Activated CD4-positive, alpha-beta memory T cell treated with anti-CD3 and anti-CD28 coated beads, Interleukin-2, amount 10 ng/mL, durations not matched to agents 7 days and 5 days (primary cell): ENCODE measurements at places on chromosomes 4 and X. TPM values are rescaled to one million over a fixed set of nuclear protein-coding genes. Genes with fewer than 3 reads are reported as not detected.

DNA sequence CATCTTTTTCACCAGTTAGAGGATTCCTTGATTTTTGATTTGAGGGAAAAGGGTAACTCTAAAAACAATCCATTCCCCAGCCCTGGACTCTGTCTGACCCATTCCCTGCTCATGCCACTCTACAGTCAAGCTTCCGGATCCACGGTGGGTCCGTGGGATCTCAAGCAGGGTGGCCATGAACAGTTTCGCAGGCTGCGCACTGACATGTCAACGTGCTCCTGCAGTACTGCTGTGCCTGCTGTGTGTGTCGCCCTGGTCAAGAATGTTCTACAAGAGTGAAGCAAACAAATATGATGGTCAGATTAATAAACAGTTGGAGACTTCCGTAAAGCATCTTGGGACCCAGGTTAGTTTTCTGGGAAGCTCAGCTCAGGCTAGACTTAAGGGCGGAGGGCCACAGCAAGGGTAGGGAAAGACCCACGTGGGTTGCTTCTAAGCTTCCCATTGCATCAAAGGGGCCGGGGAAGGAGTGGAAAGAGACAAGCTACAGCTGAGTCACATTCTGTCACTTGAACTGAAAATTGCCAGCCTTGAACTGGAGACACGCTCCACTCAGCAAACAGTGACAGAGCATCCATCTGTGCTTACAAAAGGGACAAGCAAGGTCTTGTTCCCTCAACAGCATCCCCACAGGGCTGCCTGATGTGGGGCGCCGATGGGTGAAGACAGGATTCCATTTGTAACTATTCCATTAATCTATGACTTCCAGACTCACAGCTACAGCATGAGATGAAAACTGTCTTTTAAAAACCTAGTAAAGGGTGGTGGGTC is 81.8 kb downstream of the MTMR1 start:
- no peaks in the 10 kb centered on the region for H3K27me3 ChIP-seq
- H3K27ac ChIP-seq = no peak overlapping the region
- peaks cover 11% of the 10 kb centered on the region for H3K4me1 ChIP-seq

DNA sequence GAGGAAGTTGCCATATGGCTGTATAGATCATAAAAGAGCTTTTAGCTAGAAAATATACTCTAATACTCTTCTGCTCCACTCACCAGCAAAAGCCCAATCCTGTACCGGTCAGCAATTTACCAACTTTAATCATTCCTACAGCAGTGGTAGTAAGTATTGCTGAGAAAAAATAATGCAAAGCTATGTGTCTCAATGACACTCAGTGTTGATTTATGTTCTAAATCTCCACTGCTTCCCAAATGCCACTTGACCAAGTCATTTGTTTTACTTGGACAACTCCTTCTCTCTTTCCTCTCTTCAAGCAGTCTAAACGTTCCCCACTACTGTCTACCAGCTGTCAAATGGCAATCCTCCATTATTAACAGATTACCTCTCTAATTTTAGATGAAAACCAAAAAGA is 201.8 kb upstream of the GK2 start:
- no peaks in the 10 kb centered on the region for H3K4me1 ChIP-seq
- no peak overlapping the region for H3K4me3 ChIP-seq
- H3K27ac ChIP-seq = no peak overlapping the region
- no peak for DNase-seq

GRCh38 chr4:84317513-84317912 is 181.6 kb downstream of the NKX6-1 start:
- no peaks in the 10 kb centered on the region for H3K4me1 ChIP-seq
- no peaks in the 10 kb centered on the region for H3K27me3 ChIP-seq
- H3K36me3 ChIP-seq = no peaks in the 10 kb centered on the region
- no peak overlapping the region for H3K27ac ChIP-seq
- no peak overlapping the region for H3K4me3 ChIP-seq

- H3K27ac ChIP-seq = peak overlapping the region; percentile 95
- H3K4me1 ChIP-seq = peaks cover 30% of the 10 kb centered on the region
- H3K36me3 ChIP-seq = peaks cover 14% of the 10 kb centered on the region
- DNase-seq = peak; percentile 35
Observed at GRCh38 chrX:56812515-56813105, 83.6 kb downstream of the NBDY start.

- no peaks in the 10 kb centered on the region for H3K27me3 ChIP-seq
- DNase-seq = no peak
- H3K4me1 ChIP-seq = no peaks in the 10 kb centered on the region
- no peak overlapping the region for H3K4me3 ChIP-seq
- H3K36me3 ChIP-seq = no peaks in the 10 kb centered on the region
Observed at GRCh38 chr4:138562544-138562991, 320.4 kb upstream of the SLC7A11 start.

The HS6ST2 gene
- 0.18 TPM for total RNA-seq

The IL2 gene
- total RNA-seq = 0.85 TPM

The SPACA5 gene
- not detected for total RNA-seq

The SPATA18 gene
- 0.10 TPM for total RNA-seq

GRCh38 chr4:141524116-141524515 is 112.3 kb upstream of the IL15 start:
- no peak overlapping the region for H3K4me3 ChIP-seq
- H3K36me3 ChIP-seq = no peaks in the 10 kb centered on the region
- no peaks in the 10 kb centered on the region for H3K27me3 ChIP-seq
- no peak for DNase-seq
- no peak overlapping the region for H3K27ac ChIP-seq

The C1GALT1C1 gene
- 35.5 TPM for total RNA-seq

The TCEAL6 gene
- total RNA-seq = not detected

GRCh38 chr4:907103-907400 is 25.1 kb downstream of the GAK start:
- no peaks in the 10 kb centered on the region for H3K27me3 ChIP-seq
- H3K36me3 ChIP-seq = peaks cover 66% of the 10 kb centered on the region
- no peak overlapping the region for H3K4me3 ChIP-seq

The KCNIP4 gene
- not detected for total RNA-seq

DNA sequence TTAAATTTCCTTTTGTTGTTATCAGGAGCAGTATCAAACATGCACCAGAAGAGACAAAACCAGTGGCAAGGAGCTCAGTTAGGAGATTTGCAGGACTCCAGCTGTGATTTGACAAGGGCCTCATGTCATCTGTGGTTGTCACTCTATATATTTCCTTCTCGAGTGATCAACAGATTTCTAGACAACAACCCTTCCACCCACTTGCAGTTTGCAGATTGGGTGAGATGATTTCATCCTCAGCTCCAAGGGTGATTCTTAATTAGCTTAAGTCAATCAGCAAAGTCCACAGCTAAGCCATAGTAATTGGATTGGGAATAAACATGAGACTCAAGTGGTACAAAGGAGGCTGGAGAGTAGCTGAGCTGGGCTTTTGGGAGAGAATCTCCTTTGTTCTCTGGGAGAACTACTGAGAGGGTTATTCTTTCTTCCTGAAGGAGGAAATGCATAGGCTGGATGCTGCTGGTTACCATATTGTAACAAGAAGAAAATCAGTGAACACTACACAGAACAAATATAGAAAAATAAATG is 192.8 kb downstream of the PPARGC1A start:
- H3K4me1 ChIP-seq = no peaks in the 10 kb centered on the region
- DNase-seq = no peak
- no peak overlapping the region for H3K4me3 ChIP-seq
- no peaks in the 10 kb centered on the region for H3K36me3 ChIP-seq

The PPP2R2C gene
- not detected for total RNA-seq

The COX7B2 gene
- not detected for total RNA-seq

DNA sequence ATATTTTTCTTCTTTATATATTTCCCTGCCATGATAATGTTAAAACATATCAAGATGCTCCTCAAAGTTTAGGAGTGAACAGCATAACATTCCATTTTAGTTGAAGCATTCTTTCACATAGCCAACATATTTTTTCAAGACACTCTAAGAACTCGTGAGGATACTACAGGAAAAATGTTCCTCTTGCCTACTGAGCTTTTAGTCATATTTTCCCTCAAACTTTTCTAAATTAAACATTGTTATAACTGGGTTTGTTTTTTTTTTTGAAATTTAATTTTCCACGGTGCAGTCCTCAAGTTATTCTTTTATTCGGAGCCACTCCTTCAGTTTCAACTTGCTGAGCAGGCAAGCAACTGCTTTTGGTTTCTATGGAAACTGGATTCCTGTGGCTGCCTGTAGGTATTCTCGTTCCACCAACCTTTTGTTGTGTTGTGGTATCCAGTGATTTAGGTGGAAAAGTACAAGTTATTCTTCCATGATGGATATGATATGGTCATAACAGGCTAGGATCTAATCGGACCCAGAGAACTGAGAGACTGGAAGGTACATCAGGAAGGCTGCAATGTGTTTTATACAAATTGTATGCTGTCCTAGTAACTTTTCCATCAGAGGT is 248.0 kb downstream of the TRIML1 start:
- no peaks in the 10 kb centered on the region for H3K27me3 ChIP-seq
- H3K36me3 ChIP-seq = no peaks in the 10 kb centered on the region
- H3K4me3 ChIP-seq = no peak overlapping the region
- H3K4me1 ChIP-seq = no peaks in the 10 kb centered on the region

- no peaks in the 10 kb centered on the region for H3K4me1 ChIP-seq
- DNase-seq = no peak
- no peak overlapping the region for H3K27ac ChIP-seq
- H3K4me3 ChIP-seq = no peak overlapping the region
Observed at GRCh38 chr4:13567125-13567524, 22.8 kb upstream of the NKX3-2 start.

DNA sequence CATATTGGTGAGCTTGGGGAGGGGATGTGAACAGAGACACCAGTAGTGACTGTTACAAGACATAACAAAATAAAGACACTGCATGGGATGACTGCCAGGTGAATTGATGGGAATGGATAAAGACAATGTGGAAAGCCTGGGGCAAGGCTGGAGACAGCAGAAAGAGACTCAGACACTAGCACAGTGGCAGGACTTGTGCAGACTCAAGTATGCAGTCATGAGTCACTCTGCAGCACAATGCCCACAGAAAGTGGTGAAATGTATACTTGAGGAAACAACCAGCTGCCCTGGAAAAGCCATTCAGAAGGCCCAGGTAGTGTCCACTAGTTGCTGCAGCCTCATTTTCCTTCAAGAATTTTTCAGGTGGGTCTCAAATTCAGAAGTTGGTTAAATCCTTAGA is 452.3 kb downstream of the MID1IP1 start:
- no peak overlapping the region for H3K27ac ChIP-seq
- H3K36me3 ChIP-seq = no peaks in the 10 kb centered on the region
- no peaks in the 10 kb centered on the region for H3K27me3 ChIP-seq
- H3K4me1 ChIP-seq = peaks cover 8% of the 10 kb centered on the region

The SPARCL1 gene
- total RNA-seq = not detected

DNA sequence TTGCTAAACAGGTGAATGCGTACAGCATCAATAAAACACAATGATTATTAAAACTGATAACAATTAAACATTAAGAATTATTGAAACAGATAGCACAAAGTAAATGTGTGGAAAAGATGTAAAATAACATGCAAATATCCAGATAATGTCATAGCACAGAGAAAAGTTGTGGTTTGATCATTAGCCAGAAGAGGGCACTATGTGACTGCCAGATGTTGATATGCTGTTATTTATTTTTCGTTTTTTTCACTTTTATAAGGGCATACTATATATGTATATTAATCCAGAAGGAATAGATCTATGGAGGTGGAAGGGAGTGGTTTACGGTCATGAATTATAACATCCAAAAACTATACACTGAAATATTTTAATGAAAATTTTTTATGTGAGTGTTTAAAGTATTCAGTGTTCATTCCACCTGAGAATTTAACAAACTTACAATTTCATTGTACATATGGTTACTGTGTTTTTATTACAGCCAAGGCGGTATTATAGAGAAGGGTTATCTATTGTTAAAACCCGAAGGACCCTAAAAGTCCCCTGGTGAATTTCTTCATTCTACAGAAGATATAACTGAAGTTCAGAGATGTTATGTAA is 211.9 kb upstream of the UGT8 start:
- no peaks in the 10 kb centered on the region for H3K36me3 ChIP-seq
- peaks cover 1% of the 10 kb centered on the region for H3K27me3 ChIP-seq

GRCh38 chr4:2062808-2063524 is 3.8 kb downstream of the NAT8L start:
- no peak overlapping the region for H3K4me3 ChIP-seq
- H3K27ac ChIP-seq = no peak overlapping the region
- no peak for DNase-seq
- peaks cover 5% of the 10 kb centered on the region for H3K27me3 ChIP-seq
- no peaks in the 10 kb centered on the region for H3K36me3 ChIP-seq

- H3K27ac ChIP-seq = no peak overlapping the region
- no peaks in the 10 kb centered on the region for H3K4me1 ChIP-seq
- H3K36me3 ChIP-seq = no peaks in the 10 kb centered on the region
- H3K27me3 ChIP-seq = no peaks in the 10 kb centered on the region
Observed at GRCh38 chrX:9440116-9440844, 24.6 kb upstream of the TBL1X start.

The HPGD gene
- total RNA-seq = 34.1 TPM

DNA sequence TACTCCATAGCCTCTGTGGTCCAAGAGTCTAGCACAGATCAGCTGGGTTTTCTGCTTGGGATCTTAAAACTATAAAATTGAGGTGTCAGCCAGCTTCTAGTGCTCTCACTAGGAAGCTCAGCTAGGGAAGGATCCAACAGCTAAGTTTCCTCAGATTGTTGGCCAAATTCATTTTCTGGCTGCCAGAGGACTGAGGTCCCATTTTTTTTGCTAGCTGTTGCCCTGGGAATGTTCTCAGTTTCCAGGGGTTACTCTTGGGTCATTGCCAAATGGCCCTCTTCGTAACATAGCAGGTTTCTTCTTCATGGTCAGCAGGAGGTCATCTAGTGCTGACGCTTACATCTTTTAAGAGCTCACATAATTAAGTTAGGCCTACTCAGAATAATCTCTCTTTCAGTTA is 2178.2 kb downstream of the ARAP2 start:
- H3K27me3 ChIP-seq = no peaks in the 10 kb centered on the region
- DNase-seq = no peak
- no peak overlapping the region for H3K27ac ChIP-seq
- no peaks in the 10 kb centered on the region for H3K36me3 ChIP-seq
- H3K4me1 ChIP-seq = no peaks in the 10 kb centered on the region

DNA sequence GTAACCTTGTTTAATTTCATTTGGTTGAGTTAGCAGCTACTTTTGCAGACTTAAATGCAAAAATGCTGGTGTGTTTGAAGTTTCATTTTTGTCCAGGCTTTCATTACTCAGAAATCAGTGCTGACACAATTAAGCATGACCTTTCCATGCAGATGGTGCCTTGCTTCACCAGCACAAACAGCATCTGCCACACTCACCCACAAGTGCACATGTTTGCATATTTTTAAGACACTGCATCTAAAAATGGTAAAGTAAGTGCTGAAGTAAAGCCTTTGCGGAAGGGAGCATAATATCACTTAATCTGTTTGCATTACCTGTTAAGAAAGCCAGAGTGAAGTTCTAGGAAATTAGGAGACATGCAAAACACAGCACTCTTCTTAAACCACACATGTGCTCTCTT is 7.3 kb upstream of the DAPP1 start:
- H3K4me1 ChIP-seq = peaks cover 29% of the 10 kb centered on the region
- H3K36me3 ChIP-seq = no peaks in the 10 kb centered on the region
- no peak for DNase-seq
- no peak overlapping the region for H3K4me3 ChIP-seq

DNA sequence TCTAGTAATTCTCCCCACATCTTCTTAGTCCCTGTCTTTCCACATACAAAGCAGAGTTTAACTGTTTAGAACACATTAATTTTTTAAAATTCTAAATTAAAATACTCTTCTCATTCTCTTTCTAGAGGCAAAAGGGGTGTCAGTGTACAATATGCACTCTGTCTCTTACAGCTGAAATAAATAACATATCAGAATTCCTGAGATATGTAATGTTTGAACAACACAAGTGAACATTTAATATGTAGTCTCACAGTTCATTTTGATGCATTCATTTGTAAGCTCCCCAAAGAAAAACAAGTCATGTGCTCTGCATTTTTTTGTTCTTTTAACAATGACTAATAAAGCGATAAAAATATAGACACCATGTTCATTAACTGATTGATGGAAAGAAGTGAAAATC is 19.7 kb upstream of the SULT1B1 start:
- no peak for DNase-seq
- no peaks in the 10 kb centered on the region for H3K4me1 ChIP-seq
- H3K4me3 ChIP-seq = no peak overlapping the region
